ENCODE measurements at places on chromosomes 3 and 15. TPM values are rescaled to one million over a fixed set of nuclear protein-coding genes. Genes with fewer than 3 reads are reported as not detected.

Gene SLC28A2
- not detected for total RNA-seq

- H3K4me3 ChIP-seq: no peak overlapping the region
- H3K27me3 ChIP-seq: peaks cover 2% of the 10 kb centered on the region
- H3K4me1 ChIP-seq: no peaks in the 10 kb centered on the region
- no peak for DNase-seq
- H3K36me3 ChIP-seq: no peaks in the 10 kb centered on the region
Observed at GRCh38 chr3:102158080-102158740, 276.6 kb upstream of the ZPLD1 start.

DNA sequence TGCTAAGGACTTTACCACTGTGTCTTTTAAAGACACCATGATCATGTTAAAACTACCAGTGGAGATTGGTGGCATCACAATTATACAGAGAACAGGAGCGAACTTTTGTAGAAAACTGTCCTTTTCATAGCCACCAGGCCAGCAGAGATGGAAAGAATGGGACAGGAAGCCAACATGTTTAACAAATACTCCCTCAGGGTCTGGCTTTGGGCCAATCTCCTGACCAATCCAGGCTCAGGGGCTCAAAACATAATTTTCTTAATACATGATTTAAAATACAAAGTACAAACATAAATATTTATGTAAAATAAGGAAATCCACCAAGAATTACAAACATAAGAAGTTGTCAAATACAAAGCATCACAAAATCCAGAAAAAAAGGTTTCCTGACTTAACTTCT lies 266.0 kb downstream of the VPS13C start:
- H3K4me1 ChIP-seq: no peaks in the 10 kb centered on the region
- DNase-seq: no peak
- H3K27me3 ChIP-seq: peaks cover 20% of the 10 kb centered on the region
- no peak overlapping the region for H3K27ac ChIP-seq
- H3K36me3 ChIP-seq: no peaks in the 10 kb centered on the region

GRCh38 chr3:154590675-154591384 lies 160.8 kb upstream of the GPR149 start:
- no peaks in the 10 kb centered on the region for H3K4me1 ChIP-seq
- no peaks in the 10 kb centered on the region for H3K27me3 ChIP-seq
- no peak overlapping the region for H3K4me3 ChIP-seq
- no peaks in the 10 kb centered on the region for H3K36me3 ChIP-seq

GRCh38 chr3:133644768-133645167 lies 17.0 kb downstream of the TOPBP1 start:
- DNase-seq: no peak
- peaks cover 40% of the 10 kb centered on the region for H3K36me3 ChIP-seq
- no peak overlapping the region for H3K4me3 ChIP-seq
- no peaks in the 10 kb centered on the region for H3K27me3 ChIP-seq

DNA sequence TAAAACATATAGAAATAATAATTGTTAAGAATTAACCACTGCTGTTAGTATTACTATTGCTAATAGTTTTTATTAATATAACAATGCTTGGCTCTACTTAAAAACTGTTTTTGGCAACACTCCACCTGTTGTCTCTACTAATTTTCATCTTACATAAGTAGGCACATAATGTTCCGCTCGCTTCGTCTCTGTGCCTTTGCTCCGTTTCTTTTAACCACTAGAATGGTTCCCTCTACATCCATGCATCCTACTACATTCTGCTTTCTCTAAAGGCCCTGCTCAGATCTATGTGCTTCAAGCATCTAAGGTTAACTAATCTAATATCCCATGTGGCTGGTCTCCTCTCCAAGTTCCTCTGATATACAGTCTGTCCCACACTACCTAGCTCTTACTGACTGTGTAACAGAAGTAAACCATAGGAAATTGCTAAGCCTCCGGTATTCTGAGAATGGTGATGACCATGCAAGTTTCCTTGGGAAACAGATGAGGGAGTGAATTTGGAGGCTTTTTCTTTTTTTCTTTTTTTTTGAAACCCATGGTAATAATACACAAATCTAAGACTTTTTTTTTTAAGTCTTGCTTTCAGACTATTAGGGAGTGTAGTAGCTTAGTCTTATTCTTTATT lies 138.3 kb downstream of the P3H2 start:
- DNase-seq: no peak
- no peaks in the 10 kb centered on the region for H3K36me3 ChIP-seq
- H3K4me1 ChIP-seq: no peaks in the 10 kb centered on the region
- no peak overlapping the region for H3K4me3 ChIP-seq

Data from natural killer cell treated with Interleukin-12 subunit alpha and Interleukin-12 subunit beta and Interleukin-15 and Interleukin-18, amount 100 ng/mL, for 72 hours (primary cell).